Aorta (tissue), 5 donors: ENCODE measurements at places on chromosomes 12 and 14. TPM values are rescaled to one million over a fixed set of nuclear protein-coding genes. Genes with fewer than 3 reads are reported as not detected.

The CPNE8 gene
- total RNA-seq: 40.2 TPM

The RTL1 gene
- total RNA-seq: not detected

DNA sequence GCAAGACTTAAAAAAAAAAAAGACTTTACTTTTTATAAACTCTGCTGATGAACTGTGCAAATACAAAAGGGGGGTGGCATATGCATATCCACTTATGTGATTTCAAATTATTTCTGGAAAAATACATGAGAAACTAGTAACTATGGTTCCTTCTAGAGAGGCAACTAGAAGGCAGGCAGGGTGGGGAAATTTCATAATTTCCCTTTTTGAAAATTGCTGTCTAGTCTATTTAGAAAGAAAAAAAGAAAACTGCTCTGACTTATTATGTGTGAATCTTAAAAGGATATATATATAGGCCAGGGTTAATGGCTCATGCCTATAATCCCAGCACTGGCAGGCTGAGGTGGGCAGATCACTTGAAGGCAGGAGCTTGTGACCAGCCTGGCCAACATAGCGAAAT lies 42.3 kb downstream of the ANAPC7 start:
- DNase-seq: no peak

DNA sequence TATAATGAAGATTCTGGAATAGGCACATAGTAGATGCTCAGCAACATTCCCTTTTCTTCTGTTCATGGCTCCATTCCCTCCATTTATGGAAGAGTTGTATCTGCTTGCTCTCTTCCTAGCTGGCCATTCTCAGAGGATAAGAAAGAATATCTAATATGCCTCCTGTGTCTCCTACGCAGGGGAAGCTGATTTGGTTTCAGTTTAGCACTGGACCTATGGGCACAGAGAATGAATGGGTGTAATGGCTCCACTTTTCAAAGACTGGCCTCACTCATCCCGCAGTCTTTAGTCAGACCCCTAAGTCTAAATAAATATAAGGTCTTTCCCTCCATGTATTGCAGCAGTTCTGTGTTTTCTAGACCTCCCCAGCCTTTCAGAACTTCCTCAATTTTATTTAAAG lies 2.0 kb downstream of the PKP2 start:
- DNase-seq: no peak
